ENCODE measurements at places on chromosomes 7 and 10.

DNA sequence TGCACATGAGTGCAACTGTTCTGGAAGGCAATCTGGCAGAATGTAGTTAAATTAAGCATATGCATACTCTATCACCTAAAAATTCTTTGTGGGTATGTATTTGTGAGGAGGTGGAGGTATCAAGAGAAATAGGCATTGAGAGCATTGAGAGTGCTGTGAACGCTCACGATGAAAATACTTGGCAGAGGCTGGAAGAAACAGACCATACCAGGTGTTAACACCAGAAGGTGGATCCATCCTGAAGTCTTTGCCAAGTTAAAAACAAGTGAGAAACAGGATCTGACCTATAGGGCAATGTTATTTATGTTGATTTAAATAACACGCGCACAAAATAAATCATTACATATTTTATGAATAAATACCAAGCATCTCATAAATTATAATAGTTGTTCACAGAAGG is 311.6 kb downstream of the PCLO start:
- no peak for DNase-seq

DNA sequence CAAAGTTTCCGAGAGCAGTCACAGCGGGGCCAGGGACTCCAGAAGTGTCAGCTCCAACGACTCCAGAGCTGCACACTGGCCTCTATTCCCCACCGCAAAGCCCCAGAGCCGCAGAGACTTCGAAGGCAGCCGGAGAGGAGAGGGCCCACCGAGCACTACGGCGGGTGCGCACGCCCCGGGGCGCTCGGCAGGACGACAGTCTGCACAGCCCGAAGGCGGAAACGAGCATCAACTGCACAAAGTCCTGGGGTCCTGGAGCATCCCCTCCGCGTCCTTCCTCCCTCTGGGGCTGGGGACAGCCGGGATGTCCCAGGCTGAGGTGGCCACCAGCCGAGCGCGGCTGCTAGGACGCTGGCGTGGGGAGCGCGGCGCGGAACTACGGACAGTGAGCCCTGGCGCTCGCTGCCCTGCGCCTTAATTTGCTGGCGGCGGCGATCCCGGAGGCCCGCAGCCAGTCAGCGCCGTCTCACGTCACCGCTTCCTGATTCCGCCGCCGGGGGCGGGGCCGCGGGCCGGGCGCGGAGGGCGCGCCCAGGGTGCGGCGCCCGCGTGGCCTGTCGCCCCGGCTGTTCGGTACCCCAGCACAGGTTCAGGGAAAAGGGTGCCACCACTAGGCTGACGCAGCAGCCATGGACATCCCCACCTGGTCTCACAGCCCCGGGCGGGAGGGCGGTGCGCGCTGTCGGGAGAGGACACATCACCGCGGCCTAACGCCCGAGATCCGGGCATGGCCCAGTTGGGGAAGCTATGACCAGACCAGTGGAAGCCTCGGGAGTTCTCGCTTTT is at the start of gene TBX20:
Gene TBX20, minus strand, starts transcription at position 391 of the 786 bp plus-strand sequence. CDS start 480 bp downstream, outside the sequence.
- peak; percentile 70 for DNase-seq

DNA sequence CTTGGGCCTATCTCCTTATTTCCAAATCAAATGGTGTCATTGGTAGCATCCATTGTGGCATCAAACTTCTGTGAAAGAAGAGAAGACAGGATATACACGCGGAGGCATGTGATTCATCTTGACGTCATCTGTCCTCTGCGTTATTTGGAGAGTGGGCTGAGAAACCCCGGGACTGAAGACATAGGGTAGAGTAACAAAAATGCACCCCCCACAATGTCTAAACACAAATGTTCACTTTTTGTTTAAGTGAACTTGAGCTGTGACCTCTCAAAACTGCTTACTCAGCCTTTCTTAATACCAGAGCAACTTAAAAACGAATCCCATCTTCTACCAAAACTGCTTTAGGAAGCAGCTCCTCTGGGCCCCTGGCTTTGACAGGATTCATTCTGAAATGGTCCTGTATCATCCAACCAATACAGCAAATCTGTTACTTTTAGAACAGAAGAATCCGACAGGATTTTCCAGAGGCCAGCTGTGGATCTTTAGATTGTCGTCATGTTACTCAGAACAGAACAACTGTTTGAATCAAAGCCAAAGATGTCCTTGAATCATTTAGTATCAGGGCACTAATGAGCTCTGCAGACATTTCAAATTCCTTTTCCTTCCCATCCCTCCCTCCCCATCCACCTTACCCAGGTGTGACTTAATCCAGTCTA is 438.1 kb downstream of the SUGCT start:
- DNase-seq = no peak

DNA sequence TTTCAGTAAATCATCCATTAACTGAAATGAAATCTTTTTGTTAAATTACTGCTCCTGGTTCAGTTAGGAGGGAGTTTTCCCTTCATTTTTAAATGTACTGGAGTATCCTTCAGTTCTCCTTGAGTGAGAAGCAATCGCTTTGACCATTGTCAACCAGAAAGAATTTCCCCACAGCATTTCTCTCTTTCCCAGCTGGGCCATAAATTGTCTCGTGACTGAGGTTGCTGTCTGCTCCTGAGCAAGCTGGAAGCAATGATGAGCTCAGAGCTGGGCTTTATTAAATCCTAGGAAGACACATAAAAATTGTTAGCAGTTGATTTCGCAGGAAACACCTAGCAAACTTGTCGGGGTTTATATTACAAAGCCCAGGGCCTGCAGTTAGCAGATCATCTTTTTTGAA is 102.0 kb upstream of the INSYN2A start:
- DNase-seq = no peak

DNA sequence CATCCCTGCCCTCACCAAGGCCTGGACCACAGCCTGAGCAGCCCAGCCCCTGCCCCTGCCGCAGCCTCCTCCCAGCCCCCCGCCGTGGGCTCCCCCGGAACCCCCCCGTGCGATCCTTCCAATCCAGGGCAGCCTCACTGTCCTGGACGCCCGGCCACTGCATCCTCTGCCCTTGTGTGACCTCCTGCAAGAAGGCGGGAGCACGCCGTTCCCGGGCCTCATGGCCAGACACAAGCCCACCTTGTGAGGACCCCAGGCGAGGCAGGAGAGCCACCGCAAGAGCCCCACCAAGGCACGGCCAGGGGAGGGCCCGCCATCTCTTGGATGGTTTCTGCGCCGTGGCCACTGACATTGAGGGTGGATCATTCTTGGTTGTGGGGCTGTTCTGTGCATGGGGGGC is 7.8 kb upstream of the LFNG start:
- no peak for DNase-seq

DNA sequence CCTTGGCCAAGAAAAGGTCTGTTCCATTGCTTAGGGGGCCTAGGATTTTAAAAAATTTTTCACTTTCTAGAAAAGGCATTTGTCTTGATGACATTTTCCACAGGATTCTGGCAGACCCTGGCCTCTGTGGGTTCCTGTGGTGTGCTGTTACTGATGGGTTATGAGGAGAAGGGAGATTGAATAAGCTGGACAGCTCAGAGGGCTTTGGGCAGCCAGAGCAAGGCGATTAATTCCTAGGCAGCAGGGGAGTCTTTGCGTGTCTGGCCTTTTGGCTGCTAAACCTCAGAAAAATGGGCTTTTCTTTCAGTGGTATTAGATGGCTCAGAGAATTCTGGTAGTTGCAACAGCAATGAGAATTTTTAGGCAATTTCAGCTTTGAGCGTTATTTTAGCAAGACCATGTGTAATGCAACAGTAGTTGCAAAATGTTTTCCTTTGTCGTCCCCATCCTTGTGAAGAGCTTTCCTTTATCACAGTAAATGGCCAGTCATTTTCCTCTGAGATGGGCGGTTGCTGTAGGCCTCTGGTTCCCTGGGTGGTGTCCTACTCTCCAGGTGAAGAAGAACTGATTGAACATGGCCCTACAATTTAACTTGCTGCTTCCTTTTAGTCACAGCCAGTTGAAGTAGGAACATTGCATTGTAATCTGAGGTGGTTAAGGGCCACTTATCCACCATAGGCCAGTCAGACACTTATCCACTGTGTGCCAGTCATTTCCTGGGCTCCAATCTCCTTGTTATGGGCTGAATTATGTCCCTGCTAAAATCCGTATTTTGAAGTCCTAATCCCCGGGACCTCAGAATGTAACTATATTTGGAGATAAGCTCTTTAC is 43.2 kb downstream of the SH2D4B start:
- DNase-seq = no peak

- peak; percentile 59 for DNase-seq
These were observed 645 bp downstream of the SLC26A4 start for GRCh38 chr7:107661081-107661864.

DNA sequence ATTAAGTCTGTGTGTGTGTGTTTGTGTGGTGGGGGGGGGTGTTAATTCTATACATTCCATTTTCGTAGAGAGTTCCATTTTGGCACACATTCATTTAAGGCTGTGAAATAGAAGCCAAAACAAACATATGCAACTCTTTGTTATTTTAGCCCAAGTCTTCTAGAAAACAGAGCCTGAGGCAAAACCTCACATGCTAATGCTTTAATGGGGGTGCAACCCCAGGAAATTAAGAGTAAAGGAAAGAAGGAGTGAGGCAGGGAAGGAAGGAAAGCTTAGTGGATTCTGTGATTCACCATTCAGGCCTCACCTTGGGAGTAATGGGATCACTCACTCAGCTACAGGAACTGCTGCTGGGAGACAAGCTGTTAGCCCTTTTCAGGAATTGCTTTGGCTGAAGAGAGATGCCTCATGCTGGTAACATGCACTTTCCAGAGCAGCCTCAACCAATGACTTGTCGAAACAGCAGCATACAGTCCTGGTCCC is 73.0 kb upstream of the CTTNBP2 start:
- DNase-seq = no peak

- no peak for DNase-seq
These were observed 63.0 kb downstream of the HDAC9 start for GRCh38 chr7:18558503-18558902.

- no peak for DNase-seq
These were observed 25.3 kb downstream of the ADD3 start for GRCh38 chr10:110032801-110033700.

DNA sequence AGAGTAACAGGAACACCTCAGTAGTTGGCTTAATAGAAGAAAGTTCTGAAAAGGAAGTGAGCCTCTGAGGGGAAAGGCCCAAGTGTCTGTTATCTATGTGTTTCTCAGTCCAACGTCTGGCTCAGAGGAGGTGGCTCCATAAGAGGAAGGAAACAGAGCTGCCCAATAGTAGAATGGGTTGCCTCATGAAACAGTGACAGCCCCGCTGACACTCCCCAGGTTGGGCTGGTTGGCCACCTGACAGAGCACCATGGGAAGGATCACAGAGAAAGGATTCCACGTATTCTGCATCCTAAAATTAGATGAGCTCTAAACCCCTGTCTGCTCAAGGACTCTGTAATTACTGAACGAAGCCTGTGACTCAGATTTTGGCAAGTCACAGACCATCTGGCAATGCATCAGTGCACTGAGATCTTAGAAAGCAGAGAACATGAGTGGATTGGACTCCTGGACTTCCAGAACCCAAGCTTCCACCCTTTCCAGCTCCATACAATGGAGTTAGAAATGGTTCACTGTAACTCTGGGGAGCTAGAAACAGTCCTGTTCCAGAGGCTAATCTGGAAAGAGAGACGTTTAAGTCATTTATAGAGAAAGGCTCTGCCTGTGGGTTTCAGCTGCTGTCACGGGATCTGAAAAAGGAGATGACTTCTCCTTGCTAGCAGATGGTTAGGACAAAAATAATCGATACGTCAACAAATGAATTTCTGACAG is 2.9 kb downstream of the PKD2L1 start:
- no peak for DNase-seq

GRCh38 chr10:92567952-92568600 is 5.8 kb downstream of the IDE start:
- no peak for DNase-seq

GRCh38 chr7:114703677-114704076 is 218.2 kb upstream of the MDFIC start:
- DNase-seq = no peak

- DNase-seq = no peak
These were observed 123.4 kb downstream of the REEP3 start for GRCh38 chr10:63644418-63645142.

DNA sequence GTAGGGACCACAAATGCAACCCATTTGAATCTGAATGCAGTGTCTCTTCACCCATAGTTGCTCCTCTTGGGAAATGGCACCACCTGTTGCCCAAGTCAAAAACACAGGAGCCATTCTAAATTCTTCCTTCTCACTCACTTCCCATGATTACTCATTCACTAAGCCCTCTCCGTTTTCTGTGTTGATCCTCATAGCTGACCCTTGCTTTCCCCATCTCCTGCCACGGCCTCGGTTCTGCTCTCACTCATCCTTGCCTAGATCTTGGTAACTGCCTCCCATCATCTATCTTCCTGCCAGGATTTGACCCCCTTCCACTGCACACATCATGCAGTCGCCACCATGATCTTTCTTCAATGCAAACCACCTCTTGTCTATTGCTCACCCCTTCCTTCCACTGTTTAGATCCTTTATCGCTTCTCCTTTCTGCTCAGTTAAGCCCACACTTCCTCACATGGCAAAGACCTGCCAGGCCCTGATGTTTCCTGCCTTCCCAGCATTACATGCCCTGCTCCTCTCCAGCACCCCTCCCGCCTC is 19.0 kb upstream of the CPN1 start:
- no peak for DNase-seq

- no peak for DNase-seq
These were observed 28.0 kb upstream of the VSIR start for GRCh38 chr10:71801361-71801760.

GRCh38 chr10:132148261-132149251 is 38.2 kb upstream of the DPYSL4 start:
- no peak for DNase-seq

DNA sequence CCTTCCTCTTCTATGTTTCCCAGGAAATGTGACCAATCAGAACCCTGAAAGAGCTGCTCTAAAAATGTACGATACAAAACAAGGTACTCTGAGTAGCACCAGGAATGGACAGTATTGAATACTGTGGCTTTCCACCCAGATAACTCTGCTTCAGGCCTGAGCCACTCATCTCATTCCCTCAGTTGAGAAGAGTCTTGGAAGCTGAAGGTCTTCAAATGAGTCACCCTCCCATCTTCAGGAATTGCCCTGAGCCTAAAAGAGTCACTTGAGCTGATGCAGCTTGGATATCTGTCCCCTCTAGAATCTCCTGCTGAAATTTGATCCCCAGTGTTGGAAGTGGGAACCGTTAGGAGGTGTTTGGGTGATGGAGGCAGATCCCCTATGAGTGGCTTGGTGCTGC is 210.4 kb downstream of the DGKI start:
- no peak for DNase-seq

GRCh38 chr10:133236401-133237240 is 1.0 kb upstream of the VENTX start:
- DNase-seq = no peak

DNA sequence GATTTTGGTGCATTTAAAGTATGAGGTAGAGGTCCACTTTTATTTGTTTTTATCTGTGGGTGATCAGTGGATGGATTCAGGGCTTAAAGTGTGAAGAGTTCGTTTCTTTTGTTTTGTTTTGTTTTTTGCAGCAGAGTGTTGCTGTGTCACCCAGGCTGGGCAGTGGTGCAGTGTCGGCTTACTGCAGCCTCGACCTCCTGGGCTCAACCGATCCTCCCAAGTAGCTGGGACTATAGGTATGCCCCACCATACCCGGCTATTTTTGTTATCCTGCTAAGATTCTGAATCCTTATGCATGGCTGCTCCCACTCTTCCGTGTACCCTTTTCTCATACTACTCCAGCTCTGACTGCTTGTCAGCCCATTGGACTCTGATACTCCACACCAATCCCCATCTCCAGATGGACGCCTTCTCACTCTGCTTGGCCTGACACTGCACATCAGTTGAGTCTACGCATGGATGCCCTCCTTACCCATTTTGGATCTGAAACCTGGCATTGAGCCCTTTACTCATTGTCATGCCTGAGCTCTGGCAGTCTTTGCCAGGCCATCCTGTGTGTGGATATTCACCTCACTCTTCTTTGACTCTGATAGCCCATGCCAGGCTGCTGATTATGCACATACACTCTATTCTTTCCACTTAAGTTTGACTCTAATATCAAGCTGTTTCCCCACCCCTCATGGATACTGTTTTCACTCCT is 119.5 kb downstream of the CCSER2 start:
- DNase-seq = no peak
